ENCODE measurements at places on chromosomes 5 and 9.
A peak's percentile ranks its signal among the peaks of the same experiment; 100 is the strongest.

DNA sequence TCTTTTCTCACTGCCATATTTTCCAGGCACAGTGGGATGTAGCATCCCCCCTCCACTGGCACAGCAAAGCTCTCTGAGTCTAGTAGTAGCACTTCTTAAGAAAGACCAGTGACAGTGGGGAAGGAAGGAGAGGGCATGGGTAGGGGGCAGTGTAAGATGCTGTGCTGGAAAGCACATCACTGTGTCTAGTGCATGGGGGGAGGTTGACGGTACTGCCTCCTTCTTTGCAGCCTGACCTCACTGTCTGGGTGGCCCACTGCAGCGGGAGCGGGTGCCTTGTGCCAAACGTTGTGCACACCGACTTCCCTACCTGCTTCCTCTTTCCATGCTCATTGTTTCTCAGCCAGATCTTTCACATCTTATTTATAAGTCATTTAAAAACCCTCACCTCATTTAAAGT lies 91.8 kb downstream of the PDE8B start:
- H3K36me3 ChIP-seq, result no peaks in the 10 kb centered on the region
- no peak overlapping the region for H3K27ac ChIP-seq
- H3K4me1 ChIP-seq, result peaks cover 21% of the 10 kb centered on the region
- no peaks in the 10 kb centered on the region for H3K27me3 ChIP-seq
- H3K4me3 ChIP-seq, result no peak overlapping the region

DNA sequence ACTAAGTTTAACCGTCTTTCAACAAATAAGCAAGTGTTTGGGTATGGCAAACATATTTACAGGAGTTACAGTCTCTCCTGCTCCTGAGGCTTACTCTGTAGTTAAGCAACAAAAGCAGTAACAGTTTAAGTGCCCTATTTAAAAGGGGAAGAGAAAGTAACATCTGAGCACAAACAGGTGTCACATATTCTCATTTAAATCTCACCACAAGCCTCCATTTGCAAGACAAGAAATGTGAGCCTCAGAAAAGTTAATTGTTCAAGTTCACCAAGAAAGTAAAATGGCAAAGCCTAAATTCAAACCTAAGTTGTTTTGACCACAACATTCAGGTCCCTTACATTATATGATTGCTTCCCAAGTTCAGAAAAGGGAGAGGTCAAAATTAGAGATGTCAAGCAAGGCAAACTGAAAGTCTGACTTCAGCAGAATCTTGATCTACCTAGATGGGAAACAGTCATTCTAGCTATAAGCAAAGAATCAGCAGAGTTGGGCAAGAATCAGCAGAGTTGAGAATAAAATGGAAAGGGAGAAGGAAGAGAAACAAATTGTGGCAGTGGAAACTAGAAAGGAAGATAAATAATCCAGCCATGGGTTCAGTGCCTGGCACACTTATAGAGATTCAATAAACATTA lies 93.4 kb downstream of the STRBP start:
- no peak for DNase-seq
- H3K27ac ChIP-seq, result no peak overlapping the region
- H3K4me1 ChIP-seq, result no peaks in the 10 kb centered on the region
- no peak overlapping the region for H3K4me3 ChIP-seq
- no peaks in the 10 kb centered on the region for H3K36me3 ChIP-seq
- no peaks in the 10 kb centered on the region for H3K27me3 ChIP-seq

DNA sequence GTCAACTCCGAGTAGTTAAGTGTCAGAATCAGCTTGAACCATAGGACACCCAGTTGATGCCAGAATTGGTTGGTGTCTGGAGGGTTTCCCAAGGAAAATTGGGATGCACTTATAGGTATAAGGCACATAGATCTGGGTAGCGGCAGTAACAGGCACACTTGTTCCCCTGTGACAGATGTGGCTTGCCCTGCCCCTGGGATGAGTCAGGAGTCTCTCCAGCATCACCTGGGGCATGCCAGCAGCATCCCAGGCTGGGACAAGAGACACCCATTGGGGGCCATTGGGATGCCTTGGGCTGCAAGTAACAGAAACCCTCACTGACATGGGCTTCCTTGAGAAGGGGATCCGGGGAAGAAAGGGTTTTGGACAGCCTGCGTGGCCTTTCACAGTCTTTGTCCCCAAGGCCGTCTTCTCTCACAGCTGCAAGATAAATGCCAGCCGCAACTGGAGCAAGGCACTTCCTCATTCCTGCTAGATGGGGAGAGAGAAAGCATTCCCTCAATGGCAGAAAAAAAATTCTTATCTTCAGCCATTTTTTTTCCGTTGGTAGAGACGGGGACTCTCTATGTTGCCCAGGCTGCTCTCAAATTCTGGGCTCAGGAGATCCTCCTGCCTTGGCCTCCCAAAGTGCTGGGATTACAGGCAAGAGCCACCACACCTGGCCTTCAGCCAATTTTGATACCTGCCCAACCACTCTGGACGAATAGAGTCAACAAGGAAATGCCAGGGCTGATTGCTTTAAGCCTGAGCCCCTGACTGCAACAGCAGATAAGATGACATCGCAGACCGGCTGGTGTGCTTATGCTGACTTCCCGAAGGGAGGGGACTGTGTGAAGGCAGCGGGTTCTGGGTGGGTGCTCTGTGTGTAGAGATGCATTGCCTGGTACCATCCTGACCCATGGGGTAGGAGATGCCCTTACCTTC lies 13.3 kb upstream of the RNF130 start:
- no peak overlapping the region for H3K4me3 ChIP-seq
- H3K36me3 ChIP-seq, result no peaks in the 10 kb centered on the region
- no peak for DNase-seq
- peaks cover 8% of the 10 kb centered on the region for H3K27me3 ChIP-seq

DNA sequence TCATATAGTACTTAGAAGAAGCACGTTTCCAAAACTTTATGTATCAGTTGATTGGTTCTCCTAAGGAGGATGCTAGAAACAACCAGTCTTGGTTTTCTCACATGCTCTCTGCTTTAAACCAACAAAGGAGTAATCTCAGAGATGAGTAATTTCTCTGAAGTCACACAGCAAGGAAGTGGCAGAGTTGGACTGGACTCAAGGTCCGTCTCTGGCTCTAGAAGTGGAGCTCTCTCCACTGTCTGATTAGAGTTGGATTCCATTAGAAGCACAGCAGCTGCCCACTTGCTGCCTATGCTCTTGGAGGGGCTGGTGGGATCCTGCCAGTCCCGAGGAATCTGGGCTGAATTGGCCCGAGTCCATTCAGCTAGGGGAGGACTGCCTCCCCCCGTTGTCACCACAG lies 21.0 kb downstream of the RALGPS1 start:
- no peak overlapping the region for H3K27ac ChIP-seq
- DNase-seq, result no peak
- peaks cover 4% of the 10 kb centered on the region for H3K4me1 ChIP-seq
- no peaks in the 10 kb centered on the region for H3K36me3 ChIP-seq
- H3K27me3 ChIP-seq, result no peaks in the 10 kb centered on the region
- H3K4me3 ChIP-seq, result no peak overlapping the region

- peaks cover 70% of the 10 kb centered on the region for H3K4me1 ChIP-seq
- peak overlapping the region; percentile 1 for H3K4me3 ChIP-seq
- DNase-seq, result no peak
- peaks cover 14% of the 10 kb centered on the region for H3K36me3 ChIP-seq
- peak overlapping the region; percentile 97 for H3K27ac ChIP-seq
These were observed 53.0 kb downstream of the ERGIC1 start for GRCh38 chr5:172886974-172887501.

- no peaks in the 10 kb centered on the region for H3K36me3 ChIP-seq
- H3K4me1 ChIP-seq, result no peaks in the 10 kb centered on the region
- no peak for DNase-seq
- no peak overlapping the region for H3K4me3 ChIP-seq
- H3K27me3 ChIP-seq, result no peaks in the 10 kb centered on the region
These were observed 286.0 kb upstream of the TUSC1 start for GRCh38 chr9:25964239-25964638.

- no peaks in the 10 kb centered on the region for H3K36me3 ChIP-seq
- peaks cover 32% of the 10 kb centered on the region for H3K4me1 ChIP-seq
- H3K4me3 ChIP-seq, result no peak overlapping the region
These were observed 75.2 kb downstream of the LMNB1 start for GRCh38 chr5:126852091-126852571.

DNA sequence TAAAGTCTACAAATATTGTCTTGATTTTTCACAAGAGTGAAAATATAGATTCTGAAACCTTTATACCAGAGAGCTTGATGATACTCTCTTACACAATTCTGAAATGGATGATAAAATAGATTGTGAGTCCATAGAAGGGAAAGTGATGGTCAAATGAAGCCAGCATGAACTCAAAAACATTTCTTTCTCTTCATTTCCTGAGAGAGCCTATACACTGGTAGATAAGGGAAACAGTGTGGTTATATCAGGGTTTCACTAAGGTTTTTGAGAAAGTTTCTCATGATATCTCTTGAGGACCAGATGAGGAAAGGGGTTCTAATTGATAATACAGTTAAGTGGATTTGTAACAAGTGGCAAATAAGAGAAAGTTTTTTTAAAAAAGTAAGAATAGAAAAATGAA lies 254.1 kb downstream of the PJA2 start:
- H3K27ac ChIP-seq, result no peak overlapping the region
- H3K36me3 ChIP-seq, result no peaks in the 10 kb centered on the region
- DNase-seq, result no peak
- H3K27me3 ChIP-seq, result no peaks in the 10 kb centered on the region
- H3K4me1 ChIP-seq, result peaks cover 9% of the 10 kb centered on the region

DNA sequence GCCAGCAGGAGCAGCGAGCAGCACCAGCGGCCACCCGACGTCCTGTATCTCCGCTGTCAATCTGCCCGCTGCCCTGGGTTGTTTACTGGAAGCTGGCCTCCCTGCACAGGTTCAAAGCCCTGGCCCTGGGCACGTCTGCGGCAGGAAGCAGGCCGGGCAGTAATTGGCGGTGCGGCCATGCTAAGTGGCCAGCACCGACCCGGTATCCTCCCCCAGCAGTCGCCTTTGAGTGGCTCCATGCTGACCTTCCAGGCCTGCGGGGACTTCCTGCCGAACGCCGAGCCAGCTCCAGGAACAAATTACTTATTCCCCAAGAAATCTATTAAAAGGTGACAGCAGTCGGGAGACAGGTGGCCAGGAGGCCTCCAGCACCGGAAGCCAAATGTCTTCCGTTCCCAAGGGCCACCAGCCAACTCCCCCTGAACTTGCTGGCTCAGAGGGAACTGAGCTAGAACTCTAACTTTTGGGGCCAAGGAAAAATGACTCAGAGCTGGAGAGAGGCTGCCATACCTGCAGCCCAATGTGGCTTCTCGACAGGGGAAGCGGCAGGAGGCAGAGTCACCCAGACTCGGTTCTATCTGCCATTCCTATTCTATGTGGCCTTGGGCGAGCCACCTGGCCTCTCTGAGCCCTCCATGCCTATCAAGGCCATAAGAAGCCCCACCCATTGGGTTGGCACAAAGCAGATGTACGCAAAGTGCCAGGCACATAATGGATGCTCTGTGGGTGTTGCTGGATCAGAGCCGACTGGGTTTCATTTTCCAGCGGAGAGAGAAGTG lies 13.7 kb upstream of the PSMB7 start:
- no peak overlapping the region for H3K4me3 ChIP-seq
- no peaks in the 10 kb centered on the region for H3K4me1 ChIP-seq
- no peaks in the 10 kb centered on the region for H3K36me3 ChIP-seq
- DNase-seq, result peak; percentile 87
- peaks cover 9% of the 10 kb centered on the region for H3K27me3 ChIP-seq

- H3K4me1 ChIP-seq, result no peaks in the 10 kb centered on the region
- no peaks in the 10 kb centered on the region for H3K27me3 ChIP-seq
- no peak for DNase-seq
- no peak overlapping the region for H3K27ac ChIP-seq
- H3K4me3 ChIP-seq, result no peak overlapping the region
These were observed 292.1 kb downstream of the ARRDC3 start for GRCh38 chr5:91090995-91091394.

DNA sequence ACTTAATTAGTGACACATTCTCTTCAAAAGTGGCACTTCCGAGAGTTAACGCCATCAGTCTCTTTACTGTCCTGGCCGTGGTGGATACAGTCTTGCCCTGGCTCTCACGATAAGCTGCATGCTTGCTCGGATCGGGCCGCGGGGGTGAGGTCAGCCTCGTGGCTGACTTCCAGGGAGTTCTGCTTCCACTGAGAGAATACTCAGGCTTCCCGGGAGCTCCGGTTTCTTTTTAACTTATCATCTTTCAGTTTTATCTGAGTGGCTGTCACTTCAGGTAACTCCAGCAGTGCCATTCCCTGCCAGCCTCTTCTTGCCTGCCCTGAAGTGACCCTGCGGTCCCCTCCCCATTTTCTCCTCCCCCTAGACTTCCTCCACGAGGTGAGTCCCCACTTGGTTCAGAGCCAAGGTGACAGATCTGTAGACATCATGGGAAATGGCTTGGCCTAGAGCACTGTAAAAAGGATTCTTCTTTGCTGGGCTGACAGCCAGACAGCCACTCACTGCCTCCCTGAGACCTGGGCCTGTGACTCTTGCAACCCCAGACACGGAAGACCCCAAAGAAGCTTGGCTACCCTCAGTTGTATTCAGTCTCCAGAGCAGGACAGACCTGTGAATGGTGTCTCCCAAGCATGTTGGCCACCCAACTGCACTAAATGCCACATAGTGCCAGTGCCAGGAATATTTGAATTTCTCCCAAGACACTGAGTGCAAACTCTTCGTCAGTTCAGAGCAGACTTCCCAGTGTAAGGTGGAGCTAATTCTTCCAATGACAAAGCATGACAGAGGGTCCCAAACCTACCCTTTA lies 95.1 kb downstream of the DAPK1 start:
- peak overlapping the region; percentile 77 for H3K27ac ChIP-seq
- peaks cover 72% of the 10 kb centered on the region for H3K4me1 ChIP-seq
- no peak for DNase-seq
- no peaks in the 10 kb centered on the region for H3K27me3 ChIP-seq
- H3K36me3 ChIP-seq, result no peaks in the 10 kb centered on the region
- H3K4me3 ChIP-seq, result peak overlapping the region; percentile 39

- H3K4me1 ChIP-seq, result no peaks in the 10 kb centered on the region
- H3K27me3 ChIP-seq, result no peaks in the 10 kb centered on the region
- no peak for DNase-seq
- H3K27ac ChIP-seq, result no peak overlapping the region
- no peak overlapping the region for H3K4me3 ChIP-seq
- no peaks in the 10 kb centered on the region for H3K36me3 ChIP-seq
These were observed 35.3 kb upstream of the FBXL17 start for GRCh38 chr5:108417166-108417670.

GRCh38 chr5:79850316-79850822 lies 140.7 kb downstream of the MTX3 start:
- no peak for DNase-seq
- H3K4me1 ChIP-seq, result peaks cover 14% of the 10 kb centered on the region
- no peaks in the 10 kb centered on the region for H3K27me3 ChIP-seq

- peak within 1 kb of the TSS; percentile 26 for H3K4me3 ChIP-seq
- H3K27me3 ChIP-seq, result no peaks in the 10 kb centered on the region
- no peaks in the 10 kb centered on the region for H3K36me3 ChIP-seq
- no peaks in the 10 kb centered on the region for H3K4me1 ChIP-seq
- no peak within 1 kb of the TSS for H3K27ac ChIP-seq
These were observed at the start of gene PCDHB6 for GRCh38 chr5:141149812-141150211. PCDHB6 (plus strand) TSS chr5:141150057; CDS start chr5:141150258, 201 bp downstream.

DNA sequence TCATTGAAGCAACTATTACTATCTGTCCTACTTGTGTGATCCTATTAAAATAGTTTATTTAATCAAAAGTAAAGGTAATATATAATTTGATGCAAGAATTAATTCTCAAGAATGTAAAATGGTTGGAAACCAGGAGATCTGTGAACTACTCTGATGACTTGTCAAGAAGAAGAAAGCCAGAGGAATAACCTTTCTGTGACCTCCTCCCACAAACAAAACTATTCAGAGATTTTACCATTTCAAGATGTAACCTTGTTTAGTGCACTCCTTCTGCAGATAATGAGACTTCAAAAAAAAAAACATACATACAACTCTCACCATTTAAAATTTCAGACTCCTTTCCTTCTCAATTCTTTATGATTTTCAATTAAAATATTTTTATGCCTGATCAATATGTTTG lies 79.5 kb downstream of the RFX3 start:
- H3K36me3 ChIP-seq, result no peaks in the 10 kb centered on the region
- H3K4me1 ChIP-seq, result no peaks in the 10 kb centered on the region
- no peaks in the 10 kb centered on the region for H3K27me3 ChIP-seq
- no peak overlapping the region for H3K4me3 ChIP-seq
- DNase-seq, result no peak

Data from esophagus muscularis mucosa (tissue), 4 donors.